ENCODE measurements at places on chromosomes 13 and 19.
A peak's percentile ranks its signal among the peaks of the same experiment; 100 is the strongest.

- DNase-seq, result no peak
Observed at GRCh38 chr13:76009267-76009890, 373.2 kb downstream of the LMO7 start.

DNA sequence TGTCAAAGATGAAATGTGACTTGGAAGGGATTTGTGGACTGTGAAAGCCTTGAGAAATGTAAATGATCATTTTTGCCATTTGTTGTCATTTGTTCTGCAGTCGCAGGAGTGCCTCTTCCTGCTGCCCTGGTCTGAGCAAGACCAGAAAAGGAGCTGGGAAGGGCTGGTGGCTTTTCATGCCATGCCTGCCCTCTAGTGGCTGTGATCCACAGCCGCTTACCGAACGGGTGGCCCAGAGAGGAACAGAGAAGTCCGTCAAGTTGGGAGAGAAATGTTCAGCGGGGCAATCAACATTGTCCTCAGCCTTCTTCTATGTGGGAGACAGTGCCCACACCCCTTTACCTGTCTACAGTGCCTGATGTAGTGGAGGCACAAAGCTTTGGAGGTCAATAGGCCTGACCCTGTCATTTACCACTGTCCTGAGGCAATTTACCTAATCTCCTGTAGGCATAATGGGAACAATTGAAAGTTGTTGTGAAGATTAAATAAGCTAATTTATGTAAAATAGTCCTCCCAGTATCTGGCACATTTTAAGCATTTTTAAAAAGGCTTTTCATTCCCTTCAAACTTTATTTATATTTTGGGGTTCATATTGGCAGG lies 224.5 kb downstream of the B3GLCT start:
- peak; percentile 68 for DNase-seq

- peak; percentile 92 for DNase-seq
Observed at GRCh38 chr19:16293118-16294091, 31.2 kb upstream of the KLF2 start.

- DNase-seq, result no peak
Observed at GRCh38 chr19:4494691-4495064, 22.6 kb downstream of the HDGFL2 start.

- DNase-seq, result peak; percentile 14
Observed at GRCh38 chr13:65724226-65724625, 1505.9 kb downstream of the PCDH9 start.

- DNase-seq, result no peak
Observed at GRCh38 chr13:50167967-50168366, 152.7 kb downstream of the KCNRG start.

DNA sequence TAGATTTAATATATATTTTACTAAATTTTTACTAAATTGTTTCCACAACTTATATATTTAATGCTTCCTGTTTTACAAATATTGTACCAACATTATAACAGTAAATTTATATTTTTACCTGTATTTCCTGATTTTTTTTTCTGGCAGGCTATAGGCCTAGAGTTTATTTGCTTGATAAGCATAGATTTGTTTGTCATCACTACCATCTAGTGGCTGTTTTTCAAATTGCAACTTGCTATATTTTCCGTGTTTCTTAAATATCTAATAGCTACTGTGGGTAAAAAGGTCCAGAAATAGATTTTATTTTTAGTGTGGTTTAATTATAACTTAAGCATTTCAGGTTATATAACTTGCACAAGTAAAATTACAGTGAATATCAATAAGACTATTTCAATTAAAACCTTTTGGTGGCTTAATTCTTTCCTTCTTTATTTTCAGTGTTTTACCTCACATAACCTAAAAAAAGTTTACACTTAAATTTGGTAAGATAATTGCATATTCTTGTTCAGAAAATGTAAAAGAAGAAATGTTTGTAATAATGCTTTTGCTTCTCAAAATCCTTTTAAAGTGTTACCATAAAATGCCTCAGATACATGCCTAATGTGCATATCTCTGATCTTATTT lies 60.6 kb downstream of the NDFIP2 start:
- peak; percentile 36 for DNase-seq

DNA sequence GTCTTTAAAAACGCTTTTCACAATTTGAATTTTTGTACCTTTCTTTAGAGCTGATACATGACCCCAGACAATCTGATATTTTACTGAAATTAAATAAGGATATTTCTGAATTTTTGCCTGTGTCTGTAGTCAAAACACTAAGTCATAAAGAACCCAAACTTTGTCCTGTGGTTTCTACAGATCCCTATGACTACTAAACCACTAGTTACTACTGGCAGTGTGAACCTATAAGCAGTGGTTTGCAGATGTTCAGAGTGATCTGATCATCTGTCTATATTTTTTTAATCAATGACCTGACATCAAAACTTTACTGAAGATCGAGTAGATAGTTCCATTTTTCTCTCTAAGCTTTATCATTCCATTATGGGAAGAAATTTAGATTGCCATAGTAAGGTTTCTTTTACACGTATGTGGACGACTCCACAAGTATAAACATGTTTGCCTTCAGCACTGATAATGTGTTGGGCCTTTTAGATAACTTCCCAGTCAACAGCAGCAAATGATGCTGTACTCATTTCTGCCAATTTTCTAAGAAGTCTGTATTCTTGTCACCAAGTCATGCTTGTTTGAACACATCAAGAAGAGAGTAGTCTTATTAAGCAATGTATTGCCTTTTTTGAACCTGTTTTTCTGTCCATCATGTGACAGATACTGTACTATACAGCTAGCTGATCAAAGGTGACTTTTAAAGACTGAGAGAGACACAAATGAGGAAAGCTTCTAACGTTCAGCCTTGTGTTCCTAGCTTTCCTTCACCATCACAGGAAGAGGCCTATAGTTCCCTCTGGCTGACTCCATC lies 21.8 kb downstream of the POLR1D start:
- no peak for DNase-seq

DNA sequence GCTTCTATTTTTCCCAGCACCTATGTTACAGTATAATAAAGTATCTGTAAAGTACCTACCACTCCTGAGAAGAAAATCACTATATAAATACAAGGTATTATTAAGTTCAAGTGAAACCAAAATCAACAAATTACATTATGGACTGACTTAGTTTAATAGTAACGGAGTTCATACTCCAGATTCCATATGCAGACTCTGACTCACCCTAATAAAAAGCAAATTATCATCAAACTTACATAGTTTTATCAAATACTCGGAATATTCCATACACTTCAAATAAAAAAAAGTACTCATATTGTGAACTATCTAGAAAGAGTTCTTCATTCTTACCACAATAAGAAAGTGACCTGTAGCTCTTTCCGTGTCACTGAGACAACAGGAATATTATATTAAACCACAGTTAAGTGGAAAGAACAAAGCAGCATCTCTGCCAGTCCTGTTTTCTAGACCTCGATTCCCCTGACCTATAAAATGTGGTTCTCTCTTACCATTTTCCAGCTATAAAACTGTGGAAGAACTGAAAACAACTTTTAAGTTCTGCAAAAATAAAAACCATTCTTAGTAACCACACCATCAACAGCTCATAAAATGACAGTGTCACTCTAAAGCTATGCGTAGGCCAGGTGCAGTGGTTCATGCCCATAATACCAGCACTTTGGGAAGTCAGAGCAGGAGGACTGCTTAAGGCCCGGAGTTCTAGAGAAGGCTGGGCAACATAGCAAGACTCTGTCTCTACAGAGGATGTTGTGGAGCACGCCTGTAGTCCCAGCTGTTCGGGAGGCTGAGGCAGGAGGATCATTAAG lies 42.6 kb downstream of the USP12 start:
- no peak for DNase-seq

DNA sequence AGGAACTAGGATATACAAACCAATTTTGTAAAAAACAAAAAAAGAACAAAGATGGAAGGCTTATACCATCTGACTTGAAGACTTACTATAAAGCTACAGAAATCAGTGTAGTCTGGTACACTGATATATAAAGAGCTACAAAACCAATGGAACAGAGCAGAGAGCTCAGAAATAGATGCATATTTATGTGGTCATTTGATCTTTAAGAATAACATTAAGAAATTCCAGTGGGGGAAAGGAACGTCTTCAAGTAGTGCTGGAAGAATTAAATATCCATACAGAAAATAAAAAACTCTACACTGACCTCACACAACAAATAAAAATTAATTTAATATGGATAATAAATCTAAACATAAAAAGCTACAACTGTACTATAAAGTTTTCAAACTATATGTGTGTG lies 317.0 kb downstream of the ENOX1 start:
- DNase-seq, result no peak

DNA sequence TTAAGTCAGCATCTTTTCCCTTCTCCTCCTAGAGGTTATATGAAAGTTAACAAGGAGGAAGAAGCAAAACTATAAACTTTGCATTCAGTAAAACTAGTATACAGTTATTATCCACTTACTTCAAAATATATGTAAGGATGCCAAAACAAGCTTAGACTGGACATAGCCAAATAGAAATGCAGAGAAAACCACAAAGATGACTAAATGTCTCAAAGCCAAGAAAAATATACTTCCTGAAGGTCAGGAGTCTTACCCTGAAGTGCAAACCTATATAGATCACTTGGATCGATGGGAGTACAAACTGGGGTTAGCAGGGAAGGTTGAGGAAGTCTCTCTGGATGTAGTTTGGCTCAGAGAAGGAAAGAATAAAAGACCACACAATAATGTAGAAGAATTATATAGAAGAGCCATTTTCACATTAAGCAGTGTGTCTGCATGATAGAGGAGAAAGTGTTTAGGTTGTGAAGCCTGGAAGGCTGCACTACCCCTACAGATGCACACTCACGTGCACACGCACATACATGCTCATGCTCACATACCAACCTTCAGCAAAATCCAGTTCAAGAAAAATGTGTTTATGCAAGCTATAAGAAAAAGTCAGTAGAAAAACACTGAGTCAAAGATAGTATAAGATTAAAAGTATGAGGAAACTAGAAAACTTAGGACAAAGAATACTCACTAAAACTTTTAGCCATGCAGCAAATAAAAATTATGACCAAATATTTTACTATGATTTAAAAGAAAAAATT lies 112.1 kb upstream of the RXFP2 start:
- peak; percentile 51 for DNase-seq

GRCh38 chr13:101053301-101054093 lies 362.8 kb downstream of the NALCN start:
- no peak for DNase-seq

GRCh38 chr13:70023516-70023915 lies 84.1 kb upstream of the ATXN8OS start:
- no peak for DNase-seq

GRCh38 chr13:49669735-49670309 lies 21.5 kb downstream of the EBPL start:
- peak; percentile 57 for DNase-seq

DNA sequence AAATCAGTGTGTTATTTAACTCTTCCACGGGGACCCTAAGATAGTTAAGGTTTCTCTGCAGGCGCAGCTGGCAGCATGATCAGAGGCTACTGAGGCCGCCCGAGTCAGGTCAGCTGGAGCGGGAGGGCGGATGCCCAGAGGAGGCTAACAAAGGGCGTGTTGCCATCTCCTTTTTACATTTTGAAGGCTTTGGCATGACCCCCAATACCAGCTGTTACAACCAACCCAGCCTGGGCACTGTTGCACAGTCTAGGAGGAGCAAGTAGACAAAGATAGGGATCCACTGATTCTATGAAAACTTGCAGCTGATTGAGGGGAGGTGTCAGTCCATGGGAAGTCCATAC lies 15.7 kb downstream of the COL4A2 start:
- no peak for DNase-seq

- no peak for DNase-seq
Observed at GRCh38 chr13:64429691-64430090, 2800.4 kb downstream of the PCDH9 start.

- peak; percentile 71 for DNase-seq
Observed at GRCh38 chr19:55546822-55547614, 1.7 kb upstream of the SBK3 start.

DNA sequence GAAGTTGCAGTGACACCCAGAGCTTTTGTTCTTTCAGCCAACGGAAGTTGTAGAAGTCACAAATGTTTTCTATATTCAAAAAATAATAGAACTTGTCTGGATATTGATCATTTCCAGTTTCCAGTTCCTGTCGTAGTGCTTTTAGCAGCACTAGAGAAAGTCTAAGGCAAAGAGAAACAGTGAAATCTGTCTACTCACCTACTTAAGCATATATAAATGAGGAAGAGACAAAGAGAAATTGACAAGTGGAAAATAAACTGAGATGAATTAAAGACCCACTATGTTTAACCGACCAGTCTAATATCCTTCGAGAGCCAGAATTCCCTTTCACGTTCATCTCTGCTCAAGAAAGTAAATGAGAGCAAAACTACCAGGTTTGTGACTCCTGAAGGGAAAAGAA lies 36.7 kb downstream of the DACH1 start:
- no peak for DNase-seq

DNA sequence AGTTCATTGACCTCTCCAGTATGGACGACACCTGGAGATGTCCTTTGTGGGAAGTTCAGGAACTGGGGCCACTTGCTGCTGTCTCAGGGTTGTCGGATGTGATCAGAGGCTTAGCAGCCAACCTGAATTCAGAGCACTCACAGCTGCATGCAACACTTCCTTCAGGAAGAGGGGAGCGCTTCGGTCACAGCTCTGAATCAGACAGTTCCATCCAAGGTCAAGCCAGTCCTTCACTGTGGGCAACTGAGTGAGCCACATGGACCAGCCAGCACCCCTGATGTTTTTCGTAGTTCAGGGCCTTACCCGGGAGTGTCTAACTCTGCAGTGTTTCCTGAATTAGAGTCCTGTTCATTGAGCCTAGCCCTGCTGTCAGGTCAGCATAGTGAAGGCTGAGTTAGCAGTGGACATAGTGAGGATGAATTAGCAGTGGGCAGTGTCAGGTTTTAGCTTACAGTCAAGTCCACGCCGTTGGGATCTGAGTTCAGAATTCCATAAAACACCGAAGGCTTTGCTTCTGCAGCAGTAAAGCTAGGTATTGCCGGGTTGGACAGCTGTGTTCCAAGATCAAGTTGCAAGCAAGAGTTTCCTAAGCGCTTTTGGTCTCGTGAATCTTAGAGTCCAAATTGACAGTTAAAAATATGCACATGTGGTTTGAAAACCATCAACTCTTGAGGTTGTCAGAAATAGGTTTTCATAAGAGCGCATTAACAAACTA lies 5.1 kb downstream of the ZNF555 start:
- DNase-seq, result no peak

- DNase-seq, result peak; percentile 88
Observed at GRCh38 chr19:12952488-12953137, 4.4 kb downstream of the GADD45GIP1 start.

Measured in stromal cell of bone marrow (primary cell).